ENCODE measurements at places on chromosomes 1 and 21. TPM values are rescaled to one million over a fixed set of nuclear protein-coding genes. Genes with fewer than 3 reads are reported as not detected.

DNA sequence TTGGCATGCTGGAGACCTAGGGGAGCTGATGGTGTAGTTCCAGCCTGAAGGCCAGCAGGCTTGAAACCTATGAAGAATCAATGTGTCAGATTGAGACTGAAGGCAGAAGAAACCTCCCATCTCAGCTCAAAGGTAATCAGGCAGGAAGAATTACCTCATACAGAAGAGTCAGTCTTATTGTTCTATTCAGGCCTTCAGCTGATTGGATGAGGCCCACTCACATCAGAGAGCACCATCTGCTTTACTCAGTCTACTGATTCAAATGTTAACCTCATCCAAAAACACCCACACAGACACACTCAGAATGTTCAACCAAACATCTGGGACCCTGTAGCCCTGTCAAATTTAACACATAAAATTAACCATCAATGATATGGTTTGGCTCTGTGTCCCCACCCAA, 13.7 kb upstream of the CCN1 start:
- H3K36me3 ChIP-seq, result no peaks in the 10 kb centered on the region
- no peak overlapping the region for H3K27ac ChIP-seq
- no peak for DNase-seq
- H3K27me3 ChIP-seq, result no peaks in the 10 kb centered on the region
- H3K4me1 ChIP-seq, result peaks cover 5% of the 10 kb centered on the region
- no peak overlapping the region for H3K4me3 ChIP-seq

VWA5B1 gene
- 0.24 TPM for total RNA-seq

- no peak overlapping the region for H3K27ac ChIP-seq
- DNase-seq, result no peak
- no peaks in the 10 kb centered on the region for H3K27me3 ChIP-seq
- peaks cover 22% of the 10 kb centered on the region for H3K4me1 ChIP-seq
Measured at GRCh38 chr1:53959664-53960250, 13.6 kb downstream of the LRRC42 start.

- no peak for DNase-seq
- H3K4me1 ChIP-seq, result no peaks in the 10 kb centered on the region
- H3K36me3 ChIP-seq, result no peaks in the 10 kb centered on the region
- H3K27me3 ChIP-seq, result no peaks in the 10 kb centered on the region
- H3K27ac ChIP-seq, result no peak overlapping the region
- no peak overlapping the region for H3K4me3 ChIP-seq
Measured at GRCh38 chr1:205068457-205069040, 15.7 kb downstream of the TMEM81 start.

KCNK2 gene
- total RNA-seq, result 4.1 TPM

DNA sequence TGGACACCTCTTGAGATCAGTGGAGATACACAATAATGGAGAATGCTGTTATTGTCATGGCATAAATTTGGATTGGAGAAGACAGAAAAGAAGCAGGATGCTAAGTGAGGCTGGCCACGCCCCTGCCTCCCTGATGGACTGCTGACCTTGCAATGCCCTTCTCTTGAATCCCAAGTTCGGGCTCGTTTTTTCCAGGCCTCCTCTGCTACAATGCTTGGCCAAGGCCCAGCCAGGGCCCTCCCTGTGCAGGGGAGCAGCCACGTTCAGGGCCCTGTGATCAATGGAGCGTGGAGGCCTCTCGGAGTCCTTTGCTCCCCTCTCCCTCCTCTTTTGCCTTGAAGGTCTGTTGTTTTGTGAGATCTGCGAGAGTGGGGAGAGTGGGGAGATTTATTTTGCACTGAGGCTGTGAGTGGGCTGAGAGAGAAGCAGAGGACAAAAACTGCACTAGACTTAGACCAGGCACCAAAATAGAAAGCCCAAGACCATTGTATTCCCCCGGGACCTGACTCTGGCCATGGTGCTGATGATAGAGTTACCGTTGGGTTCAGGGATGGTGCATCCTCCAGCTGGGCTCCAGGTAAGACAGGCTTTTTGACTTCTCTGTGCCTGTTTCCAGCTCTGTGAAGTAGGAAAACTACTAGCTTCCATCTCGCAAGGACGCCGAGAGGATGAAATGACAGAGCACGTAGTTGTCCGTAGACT, 268.6 kb downstream of the KAZN start:
- H3K27me3 ChIP-seq, result no peaks in the 10 kb centered on the region
- DNase-seq, result no peak
- no peaks in the 10 kb centered on the region for H3K36me3 ChIP-seq
- H3K27ac ChIP-seq, result no peak overlapping the region
- no peak overlapping the region for H3K4me3 ChIP-seq
- H3K4me1 ChIP-seq, result no peaks in the 10 kb centered on the region

LRRIQ3 gene
- 0.40 TPM for total RNA-seq

DNA sequence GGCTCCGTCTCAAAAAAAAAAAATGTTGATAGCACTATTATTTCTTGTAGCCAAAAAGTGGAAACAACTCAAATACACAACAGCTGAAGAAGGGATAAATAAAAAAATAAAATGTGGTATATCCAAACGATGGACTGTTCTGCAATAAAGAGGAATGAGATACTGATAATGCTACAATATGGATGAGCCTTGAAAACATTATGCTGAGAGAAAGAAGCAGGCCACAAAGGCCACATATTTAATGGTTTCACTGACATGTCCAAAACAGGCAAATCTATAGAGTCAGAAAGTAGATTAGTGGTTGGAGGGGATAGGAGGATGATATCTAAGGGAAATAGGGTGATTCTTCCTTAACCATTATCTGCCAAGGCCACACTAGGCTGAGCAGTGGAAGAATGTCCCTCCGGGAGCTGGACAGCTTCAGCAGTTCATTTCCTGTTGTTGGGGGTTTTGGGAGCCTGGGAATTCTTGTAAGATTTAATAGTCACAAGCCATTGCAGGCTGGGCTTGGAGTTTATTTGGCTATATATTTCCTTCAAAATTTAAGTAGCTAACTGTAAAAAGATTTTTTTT, 53.5 kb downstream of the ST3GAL3 start:
- no peaks in the 10 kb centered on the region for H3K4me1 ChIP-seq
- H3K4me3 ChIP-seq, result no peak overlapping the region
- DNase-seq, result no peak
- H3K36me3 ChIP-seq, result no peaks in the 10 kb centered on the region
- no peak overlapping the region for H3K27ac ChIP-seq

GRCh38 chr1:38068220-38068979, 21.8 kb upstream of the POU3F1 start:
- H3K36me3 ChIP-seq, result no peaks in the 10 kb centered on the region
- no peak for DNase-seq
- no peak overlapping the region for H3K27ac ChIP-seq
- no peak overlapping the region for H3K4me3 ChIP-seq

GRCh38 chr1:22747021-22747734, 36.5 kb downstream of the EPHB2 start:
- H3K27ac ChIP-seq, result no peak overlapping the region
- DNase-seq, result no peak
- no peaks in the 10 kb centered on the region for H3K36me3 ChIP-seq
- H3K4me1 ChIP-seq, result peaks cover 16% of the 10 kb centered on the region

- H3K27me3 ChIP-seq, result no peaks in the 10 kb centered on the region
- peak; percentile 92 for DNase-seq
- H3K27ac ChIP-seq, result no peak overlapping the region
- no peaks in the 10 kb centered on the region for H3K36me3 ChIP-seq
- peaks cover 3% of the 10 kb centered on the region for H3K4me1 ChIP-seq
Measured at GRCh38 chr1:219660666-219661463, 48.0 kb upstream of the ZC3H11B start.

PEAR1 gene
- total RNA-seq, result 6.1 TPM

GRCh38 chr21:35982717-35983116, 77.6 kb downstream of the SETD4 start:
- H3K4me3 ChIP-seq, result no peak overlapping the region
- no peaks in the 10 kb centered on the region for H3K36me3 ChIP-seq
- DNase-seq, result no peak
- no peak overlapping the region for H3K27ac ChIP-seq

AADACL4 gene
- total RNA-seq, result 0.20 TPM
